Upper lobe of right lung (tissue), 1 donor: ENCODE measurements at places on chromosomes 5 and 9. TPM values are rescaled to one million over a fixed set of nuclear protein-coding genes. Genes with fewer than 3 reads are reported as not detected.

The SPINK7 gene
- total RNA-seq: not detected

- no peaks in the 10 kb centered on the region for H3K36me3 ChIP-seq
- DNase-seq: no peak
- peaks cover 14% of the 10 kb centered on the region for H3K4me1 ChIP-seq
- no peaks in the 10 kb centered on the region for H3K27me3 ChIP-seq
- H3K27ac ChIP-seq: no peak overlapping the region
Observed at GRCh38 chr9:111955048-111955447, 58.4 kb downstream of the UGCG start.

The PTPRD gene
- total RNA-seq: 30.8 TPM

- DNase-seq: no peak
- no peak overlapping the region for H3K27ac ChIP-seq
- H3K27me3 ChIP-seq: no peaks in the 10 kb centered on the region
- H3K4me1 ChIP-seq: peaks cover 3% of the 10 kb centered on the region
- no peak overlapping the region for H3K4me3 ChIP-seq
Observed at GRCh38 chr9:13480693-13481092, 201.2 kb upstream of the MPDZ start.
